ENCODE measurements at places on chromosomes 12 and 14.

DNA sequence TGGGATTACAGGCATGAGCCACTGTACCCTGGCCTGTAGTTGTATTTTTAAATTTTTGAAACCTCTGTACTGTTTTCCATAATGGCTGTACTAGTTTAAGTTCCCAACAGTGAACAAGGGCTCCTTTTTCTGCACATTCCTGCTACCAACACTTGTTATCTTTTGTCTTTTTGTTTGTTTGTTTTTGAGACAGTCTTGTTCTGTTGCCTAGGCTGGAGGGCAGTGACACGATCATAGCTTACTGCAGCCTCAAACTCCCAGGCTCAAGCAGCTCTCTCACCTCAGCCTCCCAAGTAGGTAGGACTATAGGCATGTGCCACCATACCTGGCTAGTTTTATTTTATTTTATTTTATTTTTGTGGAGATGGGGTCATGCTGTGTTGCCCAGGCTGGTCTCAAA, 23.0 kb downstream of the BRMS1L start:
- DNase-seq = no peak

- no peak for DNase-seq
Measured at GRCh38 chr14:35336494-35337268, 44.5 kb downstream of the PSMA6 start.

DNA sequence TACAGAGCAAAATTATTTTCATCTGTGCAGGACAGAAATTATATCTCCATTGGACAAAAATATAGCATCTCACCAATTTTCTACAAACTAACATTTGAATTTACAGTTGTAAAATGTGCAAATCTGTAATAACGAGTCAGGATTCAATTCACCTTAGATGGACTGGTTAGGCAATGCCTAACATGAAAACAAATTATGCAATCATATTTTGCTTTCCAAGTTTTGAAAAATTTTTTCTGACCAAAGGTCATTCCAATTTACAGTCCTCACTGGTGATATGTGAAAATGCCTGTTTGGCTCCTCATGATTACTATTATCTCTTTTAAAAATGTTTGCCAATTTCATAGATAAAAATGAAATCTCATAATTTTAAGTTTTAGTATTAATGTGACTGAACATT, 6.5 kb upstream of the CPM start:
- no peak for DNase-seq

- no peak for DNase-seq
Measured at GRCh38 chr14:85313560-85314207, 216.3 kb upstream of the FLRT2 start.

- DNase-seq = no peak
Measured at GRCh38 chr12:89412665-89413064, 60.4 kb upstream of the DUSP6 start.

DNA sequence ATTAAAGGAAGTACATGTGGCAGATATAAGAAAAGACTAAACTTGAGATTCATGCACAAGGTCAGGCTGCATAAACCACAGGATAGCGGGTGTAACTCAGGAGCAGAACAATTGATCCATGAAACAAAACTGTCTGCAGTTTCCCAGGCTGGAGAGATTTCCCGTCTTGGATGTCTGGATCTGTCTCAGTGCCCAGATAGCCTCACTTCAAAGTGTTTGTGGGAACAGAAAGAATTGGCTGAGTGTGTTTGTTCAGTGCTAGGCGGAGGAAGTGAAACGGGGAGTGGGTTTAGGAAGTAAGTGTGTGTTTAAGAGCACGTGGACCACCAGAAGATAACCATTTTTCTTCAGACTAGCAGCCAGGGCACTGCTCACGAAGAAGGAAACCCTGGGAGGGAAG, 1.4 kb upstream of the RNASE10 start:
- no peak for DNase-seq

DNA sequence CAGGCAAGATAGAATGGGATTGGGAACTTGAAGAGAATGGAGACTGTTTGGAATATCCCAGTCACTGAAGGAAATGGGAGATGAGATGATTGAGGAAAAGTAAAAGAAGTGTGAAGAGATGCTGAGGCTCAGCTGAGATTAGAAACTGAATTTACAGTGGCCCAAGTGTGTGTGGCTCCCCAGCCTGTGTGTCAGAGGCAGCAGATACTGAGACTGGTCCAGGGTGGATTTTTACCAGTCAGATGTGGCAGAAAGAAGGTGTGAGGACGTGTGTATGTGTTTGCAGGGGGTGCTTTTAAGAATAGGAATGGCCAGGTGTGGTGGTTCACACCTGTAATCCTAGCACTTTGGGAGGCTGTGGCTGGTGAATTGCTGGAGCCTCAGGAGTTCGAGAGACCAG, 42.9 kb downstream of the PRKCH start:
- no peak for DNase-seq

DNA sequence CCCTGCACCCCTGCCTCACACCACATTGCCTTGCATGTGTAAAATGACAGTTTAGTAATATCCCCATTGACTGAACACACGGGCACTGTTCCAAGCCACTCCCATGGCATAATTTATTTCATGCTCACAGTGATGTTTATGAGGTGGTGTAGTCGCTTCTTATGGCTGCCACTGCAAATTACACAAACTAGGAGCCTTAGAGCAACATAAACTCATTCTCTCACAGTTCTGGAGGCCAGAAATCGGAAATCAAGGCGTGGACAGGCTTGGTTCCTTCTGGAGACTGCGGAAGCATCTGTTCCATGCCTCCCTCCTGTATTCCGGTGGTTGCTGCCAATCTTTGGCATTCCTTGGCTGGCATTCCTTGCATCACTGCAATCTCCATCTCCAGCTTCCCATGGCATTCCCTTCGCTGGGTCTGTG, 97.3 kb downstream of the RIN3 start:
- DNase-seq = no peak

DNA sequence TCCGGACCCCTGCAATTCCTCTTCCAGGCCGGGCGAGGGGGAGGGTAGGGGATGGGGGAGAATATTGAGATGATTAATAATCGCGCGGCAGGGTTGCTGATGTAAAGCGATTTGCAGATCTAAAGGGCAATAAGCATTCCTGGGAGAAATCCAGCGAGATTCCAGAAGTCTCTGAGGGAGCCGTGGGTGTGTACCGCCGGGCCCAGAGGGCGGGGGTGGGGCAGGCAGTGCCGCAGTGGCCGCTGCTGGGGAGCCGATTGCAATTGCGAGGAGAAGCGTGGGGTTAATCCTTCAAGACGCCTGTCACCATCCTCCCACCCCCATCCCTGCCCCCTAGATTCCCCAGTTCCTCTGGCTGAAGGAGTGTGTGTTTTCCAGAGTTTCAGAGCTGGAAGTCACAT, 16.4 kb downstream of the FOS start:
- DNase-seq = no peak
